ENCODE measurements at places on chromosomes 2 and 18.

DNA sequence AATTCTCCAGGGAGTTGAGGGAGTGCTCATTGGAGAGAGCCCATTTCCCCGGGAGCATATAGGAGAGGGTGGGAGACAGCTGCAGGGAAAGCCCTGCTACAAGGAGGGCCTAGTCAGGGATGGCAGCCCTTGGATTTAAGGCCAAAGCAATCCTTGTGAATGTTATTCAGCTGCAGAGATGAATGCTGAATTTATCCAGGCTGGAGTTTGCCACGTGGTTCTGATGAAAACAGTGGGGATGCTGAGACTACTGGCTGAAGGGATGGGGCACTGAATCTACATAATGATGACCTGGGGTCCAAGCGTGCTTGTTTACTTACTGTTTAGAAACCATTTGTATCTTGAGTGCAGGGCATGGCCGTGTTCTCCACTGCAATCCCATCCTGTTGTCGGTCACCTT is 35.6 kb upstream of the RNF149 start:
- no peak for DNase-seq

- DNase-seq, result no peak
Observed at GRCh38 chr2:3535794-3536681, 16.7 kb upstream of the ADI1 start.

DNA sequence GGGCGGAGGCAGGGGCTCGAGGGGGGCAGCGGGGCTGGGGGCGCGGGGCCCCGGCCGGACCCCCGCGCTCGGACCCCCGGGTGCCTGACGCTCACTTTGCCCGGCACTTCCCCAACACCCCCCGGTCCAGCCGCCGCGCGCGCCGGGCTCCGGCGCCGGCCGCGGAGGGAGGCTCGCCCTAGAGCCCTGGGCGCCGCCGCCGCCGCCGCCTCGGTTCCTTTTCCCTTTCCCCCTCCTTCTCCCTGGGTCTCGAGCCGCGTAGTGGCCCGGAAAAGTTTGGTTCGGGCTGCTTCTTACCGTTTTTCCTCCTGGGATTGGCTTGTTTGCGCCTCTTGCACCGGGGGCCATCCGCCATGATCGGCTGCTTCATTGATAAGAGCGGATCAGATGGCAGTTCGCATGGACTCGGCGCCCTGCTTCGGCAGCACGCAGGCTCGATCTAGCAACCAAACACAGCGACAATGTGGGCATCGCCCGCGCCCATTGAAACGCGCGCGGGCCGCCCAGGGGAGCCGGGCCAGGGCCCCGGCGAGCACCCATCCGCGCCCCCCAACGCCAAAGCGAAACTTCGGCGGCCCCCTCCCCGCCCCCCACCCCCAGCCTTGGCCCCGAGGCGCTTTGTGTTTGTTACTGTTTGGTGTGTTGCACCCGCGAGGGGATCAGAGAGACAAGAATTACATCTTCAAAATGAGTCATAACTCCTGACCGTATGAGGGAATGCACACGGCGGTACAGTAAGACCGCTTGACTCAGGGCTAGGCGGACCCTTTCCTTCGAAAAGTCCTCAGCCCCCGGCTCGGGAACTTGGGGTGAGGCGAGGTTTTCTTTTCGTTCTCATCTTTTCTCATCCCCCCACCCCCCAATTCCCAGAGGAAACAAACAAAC is 2.7 kb downstream of the ZEB2 start:
- DNase-seq, result peak; percentile 71

- no peak for DNase-seq
Observed at GRCh38 chr2:230362030-230362691, 35.2 kb downstream of the SP140L start.

- no peak for DNase-seq
Observed at GRCh38 chr18:38497266-38497665, 931.7 kb upstream of the CELF4 start.

DNA sequence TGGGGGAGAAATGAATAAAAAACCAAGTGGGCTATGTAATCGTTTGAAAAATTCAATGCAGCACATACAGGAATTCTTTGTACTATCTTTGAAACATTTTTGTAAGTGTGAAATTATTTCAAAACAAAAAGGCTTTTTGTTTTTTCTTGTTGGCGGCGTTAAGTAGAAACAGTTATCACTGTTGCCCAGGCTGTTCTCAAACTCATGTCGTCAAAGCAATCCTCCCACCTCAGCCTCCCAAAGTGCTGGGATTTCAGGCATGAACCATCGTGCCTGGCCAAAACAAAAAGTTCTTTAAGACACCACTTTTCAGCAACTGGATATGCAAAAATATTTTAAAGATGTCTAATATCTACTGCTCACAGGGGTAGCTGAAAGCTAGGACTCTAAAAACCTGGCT is 5.4 kb downstream of the SS18 start:
- no peak for DNase-seq

GRCh38 chr2:153557211-153557610 is 78.6 kb upstream of the RPRM start:
- DNase-seq, result no peak

- peak; percentile 5 for DNase-seq
Observed at GRCh38 chr2:182949572-182950189, 83.2 kb upstream of the FRZB start.

DNA sequence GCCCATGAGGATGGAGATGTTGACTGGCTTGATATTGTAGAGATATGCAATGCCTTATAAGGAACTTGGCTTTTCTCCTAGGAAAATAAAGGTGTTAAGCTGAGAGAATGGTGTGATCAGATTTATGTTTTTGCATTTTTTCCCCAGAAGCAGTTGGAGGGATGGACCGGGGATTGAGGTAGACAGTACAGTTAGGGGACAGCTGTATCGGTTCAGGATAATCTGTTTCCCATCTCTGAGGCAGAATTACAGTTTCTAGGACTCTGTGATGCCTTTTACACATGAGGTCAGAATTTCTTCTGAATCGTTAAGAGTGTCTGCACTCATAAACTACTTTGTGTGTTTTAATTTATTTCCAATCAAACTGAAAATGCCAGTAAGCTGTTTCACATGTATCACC is 261.5 kb downstream of the CYRIA start:
- DNase-seq, result no peak

DNA sequence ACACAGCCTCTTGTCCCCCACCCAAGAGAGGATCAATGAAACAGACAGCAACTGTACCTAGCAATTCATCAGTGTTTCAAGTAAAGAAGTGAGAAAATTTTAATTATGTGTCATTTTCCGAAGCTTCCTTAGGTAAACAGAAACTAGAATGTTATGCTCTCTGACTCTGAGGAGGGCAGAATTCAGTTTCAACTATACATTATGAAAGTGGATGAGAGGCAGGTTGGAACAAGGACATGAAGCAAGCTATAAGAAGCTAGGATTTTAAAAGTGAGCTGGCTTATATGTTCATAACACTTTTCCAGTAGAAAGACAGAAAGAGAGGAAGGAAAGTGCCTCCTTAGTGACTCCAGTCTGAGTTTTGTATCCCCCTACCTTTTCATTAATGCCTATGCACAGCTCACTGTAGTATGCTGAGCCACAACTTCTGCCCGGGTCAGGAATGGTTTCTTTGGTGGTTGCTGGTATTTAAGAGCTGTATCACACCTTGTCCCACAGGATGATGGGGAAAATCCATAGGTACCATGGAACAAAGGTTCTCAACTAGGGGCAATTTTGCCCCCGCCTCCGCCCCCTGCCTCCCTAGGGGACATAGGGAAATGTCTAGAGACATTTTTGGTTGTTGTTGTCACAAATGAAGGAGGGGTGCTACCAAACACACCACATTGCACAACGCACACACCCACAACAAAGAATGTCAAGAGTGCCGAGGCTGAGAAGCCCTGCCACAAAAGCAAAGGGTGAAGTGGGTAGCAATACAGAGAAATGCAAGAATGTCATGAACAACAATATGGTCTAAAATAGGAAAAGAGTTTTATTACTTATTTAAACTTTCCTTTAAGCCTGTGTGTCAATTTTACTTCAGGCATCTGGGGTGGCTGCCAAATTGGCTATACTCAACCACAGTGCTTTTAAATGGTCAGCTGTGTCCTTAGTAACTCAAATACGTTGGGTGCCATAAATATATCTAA is 161.0 kb upstream of the ZFP36L2 start:
- DNase-seq, result no peak

DNA sequence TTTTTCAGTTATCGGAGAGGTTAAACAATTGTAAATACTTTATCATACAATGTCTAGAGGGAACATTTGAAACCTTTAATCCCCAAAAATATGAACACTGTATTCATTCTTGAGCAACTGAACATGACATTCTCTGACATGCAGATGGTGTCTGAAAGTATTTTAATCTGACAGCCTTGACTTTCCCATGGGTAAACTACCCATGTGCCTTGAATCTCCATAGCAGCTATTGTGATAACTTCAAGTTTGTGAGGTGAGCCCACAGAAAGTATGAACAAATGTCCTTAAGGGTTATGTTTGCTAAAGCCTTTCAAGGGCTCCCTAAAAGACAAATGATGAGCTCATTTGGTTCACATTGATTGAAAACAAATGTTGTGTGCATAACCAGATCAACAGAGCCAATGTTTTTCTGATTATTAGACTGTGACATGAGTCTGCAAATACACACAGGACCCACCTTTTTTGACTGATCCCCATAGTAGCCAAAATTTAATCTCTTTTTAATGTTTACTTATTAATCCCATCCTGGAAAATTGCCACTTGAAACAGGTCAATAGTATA is 1326.0 kb downstream of the LRP1B start:
- no peak for DNase-seq

DNA sequence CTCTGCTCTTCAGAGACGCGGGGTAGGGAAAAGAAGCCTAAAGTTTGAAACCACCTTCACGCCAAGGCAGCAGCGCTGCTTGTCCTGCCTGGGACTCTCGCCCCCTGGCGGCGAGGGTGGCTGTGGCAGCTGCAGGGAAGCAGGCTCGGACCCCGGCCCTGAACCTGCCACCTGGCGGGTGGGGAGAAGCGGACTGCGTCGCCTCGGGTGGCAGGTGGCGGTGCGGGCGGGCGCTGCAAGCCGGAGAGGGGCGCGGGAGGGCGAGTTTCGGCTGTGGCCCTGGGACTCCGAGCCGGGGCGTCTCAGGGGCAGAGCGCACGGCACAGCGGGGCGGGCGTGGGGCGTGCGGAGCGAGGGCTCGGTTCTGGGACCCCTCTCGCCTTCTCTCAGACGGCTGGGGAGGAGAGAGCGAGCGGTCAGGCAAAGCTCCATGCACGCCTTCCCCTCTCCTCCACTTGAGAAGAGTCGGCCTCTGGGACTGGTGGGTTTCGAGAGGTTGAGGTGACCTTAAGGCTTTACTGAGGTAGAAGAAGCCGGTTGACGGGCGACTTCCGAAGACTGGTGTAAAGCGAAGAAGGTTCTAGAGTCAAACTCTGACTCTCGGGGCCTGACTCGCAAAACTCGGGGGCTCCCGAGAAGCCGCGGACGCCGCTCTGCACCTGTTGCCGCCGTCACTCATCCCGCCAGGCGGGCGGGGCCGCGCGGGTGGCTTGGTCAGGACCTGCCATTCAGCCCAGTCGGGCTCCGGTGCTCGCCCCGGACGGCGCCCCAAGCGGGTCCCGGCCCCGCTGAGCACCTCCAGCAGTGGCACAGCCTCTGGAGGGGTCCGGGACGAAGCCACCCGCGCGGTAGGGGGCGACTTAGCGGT is 1.1 kb upstream of the BOLL start:
- no peak for DNase-seq

DNA sequence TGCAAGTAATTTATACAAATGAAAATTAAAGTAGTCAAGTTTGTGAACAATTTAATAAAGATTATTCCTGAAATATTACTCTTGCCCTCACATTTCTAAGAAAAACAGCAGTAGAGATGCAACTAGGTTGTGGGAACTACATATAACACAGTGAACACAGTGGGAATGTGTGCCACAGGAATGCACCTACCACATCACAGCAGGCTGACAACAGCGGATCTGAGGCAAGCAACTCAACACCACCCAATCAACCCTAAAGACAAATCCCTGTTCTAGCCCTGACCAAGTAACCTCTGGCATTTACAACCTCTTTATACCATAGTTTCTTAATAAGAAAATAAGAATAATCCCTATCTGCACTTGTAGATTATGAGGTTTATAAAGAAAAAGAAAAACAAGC is 23.4 kb downstream of the MBOAT2 start:
- DNase-seq, result no peak

GRCh38 chr2:58572731-58573130 is 331.6 kb upstream of the FANCL start:
- DNase-seq, result no peak

GRCh38 chr18:24631243-24632025 is 171.0 kb downstream of the HRH4 start:
- no peak for DNase-seq

- no peak for DNase-seq
Observed at GRCh38 chr2:185202945-185203528, 535.6 kb upstream of the FSIP2 start.

- DNase-seq, result no peak
Observed at GRCh38 chr2:208062113-208062512, 36.8 kb upstream of the PLEKHM3 start.

- peak; percentile 50 for DNase-seq
Observed at GRCh38 chr18:9475643-9476591, 604 bp downstream of the RALBP1 start.

DNA sequence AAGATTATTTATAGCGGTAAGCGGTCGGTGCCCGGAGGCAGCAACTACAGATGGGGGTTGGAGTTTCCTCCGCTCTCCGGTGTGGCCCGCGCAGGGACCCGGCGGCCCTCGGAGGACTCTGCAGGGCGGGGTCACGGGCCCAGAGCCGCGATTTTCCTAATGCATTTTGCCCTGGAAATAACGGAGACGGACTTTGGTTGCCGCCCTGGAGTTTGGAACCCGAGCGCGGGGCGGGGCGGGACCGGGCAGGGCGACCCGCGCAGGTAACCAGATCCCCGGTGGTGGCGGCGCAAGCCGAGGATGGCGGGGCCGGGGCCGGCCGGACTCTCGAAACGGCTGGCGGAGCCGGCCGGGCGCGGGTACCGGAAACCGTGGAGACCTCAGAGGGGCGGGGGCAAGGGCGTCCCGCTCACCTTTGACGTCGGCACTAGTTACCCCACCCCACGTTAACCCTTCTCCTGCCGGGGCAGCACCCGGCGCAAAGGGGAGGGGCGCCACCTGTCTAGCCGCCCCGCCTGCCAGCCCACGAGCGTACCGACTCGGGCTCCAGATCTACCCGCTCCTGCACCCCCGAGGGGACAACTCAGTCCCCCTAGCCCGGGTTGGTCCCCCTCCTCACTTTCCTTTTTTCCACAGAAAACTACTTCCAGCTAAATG is 2.9 kb downstream of the CYP26B1 start:
- DNase-seq, result peak; percentile 28

DNA sequence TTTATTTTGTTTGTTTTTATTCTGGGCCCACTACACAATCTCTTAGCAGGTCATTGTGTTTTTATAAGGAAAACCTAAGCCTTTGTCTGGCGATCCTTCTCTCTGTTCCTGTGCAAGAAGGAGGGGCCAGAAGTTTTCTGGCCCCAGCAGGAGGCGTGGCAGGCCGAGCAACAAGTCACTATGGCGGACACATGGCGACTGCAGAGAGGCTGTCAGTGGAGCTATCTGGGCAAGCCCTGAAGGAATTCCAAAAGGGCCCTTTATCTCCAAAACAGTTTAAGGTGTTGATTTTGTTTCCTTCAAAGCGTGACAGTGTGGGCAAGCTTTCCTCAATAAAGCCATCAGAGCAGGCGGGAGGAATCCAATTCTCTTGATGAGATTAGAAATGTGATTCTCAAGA is 118.8 kb upstream of the CTAGE1 start:
- no peak for DNase-seq

Measured in substantia nigra (tissue), 51 donors.